ENCODE measurements at places on chromosomes 4 and X.

DNA sequence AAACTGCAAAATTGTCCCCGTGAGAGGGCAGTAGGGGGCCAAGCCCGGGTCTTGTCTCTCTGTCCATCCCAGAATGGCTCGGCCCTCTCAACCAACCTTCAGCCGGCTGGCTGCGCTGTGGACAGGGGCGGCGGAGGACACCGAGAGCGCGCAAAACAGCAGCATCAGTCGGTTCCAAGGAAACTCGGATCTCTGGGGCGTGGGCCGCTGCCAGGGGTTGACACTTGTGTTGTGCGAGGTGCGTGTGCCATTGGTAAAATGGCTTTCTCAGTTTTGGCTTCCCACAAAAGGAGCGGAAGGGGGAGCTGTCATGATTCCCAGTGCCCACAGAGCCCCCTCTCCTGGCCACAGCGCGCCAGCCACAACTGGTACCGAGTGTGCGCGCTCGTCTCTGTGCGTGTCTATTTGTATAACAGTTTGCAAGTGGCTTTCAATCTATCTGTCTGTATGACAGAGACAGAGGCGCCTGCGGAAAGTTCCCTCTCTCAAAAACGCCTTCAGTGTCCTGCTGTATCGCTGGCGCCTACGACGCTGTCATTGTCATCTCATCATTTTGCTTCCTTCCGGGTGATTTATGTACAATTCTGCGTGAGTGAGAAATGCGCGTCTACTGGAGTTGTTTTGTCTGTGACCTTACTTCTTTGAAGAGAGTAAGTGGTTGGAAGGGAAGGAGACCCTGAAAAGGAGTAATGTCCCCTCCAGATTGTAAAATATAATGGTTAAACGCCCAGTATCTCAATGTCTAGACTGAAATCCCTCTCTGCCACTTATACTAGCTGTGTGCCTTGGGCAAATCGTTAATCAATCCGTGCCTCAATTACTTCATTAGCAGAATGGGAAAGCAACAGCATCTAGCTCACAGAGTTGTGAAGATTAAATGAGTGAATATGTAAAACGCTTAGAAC, 1.8 kb downstream of the DKK2 start:
- no peak for DNase-seq

- DNase-seq, result no peak
Observed at GRCh38 chrX:112779139-112779538, 61.5 kb downstream of the AMOT start.

DNA sequence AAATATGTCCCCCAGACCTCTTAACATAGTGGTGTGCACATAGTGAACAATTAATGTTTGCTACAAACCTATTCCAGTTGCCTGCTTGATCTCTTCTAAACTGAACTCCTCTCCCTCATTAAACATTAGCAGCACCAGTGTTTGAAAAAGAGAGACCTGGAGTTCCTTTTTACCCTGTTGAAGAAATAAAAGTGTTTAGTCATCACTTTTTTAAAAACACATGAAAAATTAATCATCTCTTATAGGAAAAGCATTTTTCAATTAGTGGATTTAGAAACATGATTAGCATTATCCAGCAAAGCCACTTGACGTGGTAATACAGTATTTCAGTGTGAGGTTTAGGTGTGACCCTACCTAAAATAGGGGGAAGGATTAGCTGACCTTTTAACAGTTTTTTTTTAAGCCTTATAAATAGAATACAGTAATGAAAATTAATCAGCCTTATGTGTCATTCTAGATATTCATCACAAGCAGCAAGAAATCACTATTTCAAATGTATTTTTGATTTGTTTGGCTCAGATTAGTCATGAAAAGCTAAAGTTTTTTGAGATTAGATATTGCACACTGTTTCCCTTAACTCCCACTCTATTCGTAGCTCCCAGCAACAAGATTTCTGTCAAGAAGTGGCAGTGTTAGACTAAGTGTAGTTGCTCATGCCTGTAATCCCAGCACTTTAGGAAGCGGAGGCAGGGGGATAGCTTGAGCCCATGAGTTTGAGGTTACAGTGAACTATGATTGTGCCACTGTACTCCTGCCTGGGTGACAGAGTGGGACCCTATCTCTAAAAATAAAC, 26.2 kb downstream of the CUL4B start:
- DNase-seq, result no peak

DNA sequence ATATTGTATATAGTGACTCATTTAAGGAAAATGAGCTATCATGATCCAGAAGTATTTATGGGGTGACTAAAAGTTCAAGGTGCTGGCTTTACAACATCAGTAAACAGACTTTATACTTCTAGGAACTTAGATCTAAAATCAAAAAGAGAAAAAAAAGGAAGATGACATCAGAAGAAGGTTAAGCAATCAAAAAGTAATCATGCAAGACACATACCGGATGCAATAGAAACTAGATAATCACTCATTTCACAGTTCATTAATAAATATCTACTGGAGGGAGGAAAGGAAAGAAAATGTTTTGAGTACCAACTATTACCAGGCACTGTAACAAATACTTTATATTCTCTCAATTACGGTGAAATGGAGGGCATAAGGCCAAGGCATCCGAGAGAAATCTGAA, 276.4 kb downstream of the SPRY1 start:
- no peak for DNase-seq

DNA sequence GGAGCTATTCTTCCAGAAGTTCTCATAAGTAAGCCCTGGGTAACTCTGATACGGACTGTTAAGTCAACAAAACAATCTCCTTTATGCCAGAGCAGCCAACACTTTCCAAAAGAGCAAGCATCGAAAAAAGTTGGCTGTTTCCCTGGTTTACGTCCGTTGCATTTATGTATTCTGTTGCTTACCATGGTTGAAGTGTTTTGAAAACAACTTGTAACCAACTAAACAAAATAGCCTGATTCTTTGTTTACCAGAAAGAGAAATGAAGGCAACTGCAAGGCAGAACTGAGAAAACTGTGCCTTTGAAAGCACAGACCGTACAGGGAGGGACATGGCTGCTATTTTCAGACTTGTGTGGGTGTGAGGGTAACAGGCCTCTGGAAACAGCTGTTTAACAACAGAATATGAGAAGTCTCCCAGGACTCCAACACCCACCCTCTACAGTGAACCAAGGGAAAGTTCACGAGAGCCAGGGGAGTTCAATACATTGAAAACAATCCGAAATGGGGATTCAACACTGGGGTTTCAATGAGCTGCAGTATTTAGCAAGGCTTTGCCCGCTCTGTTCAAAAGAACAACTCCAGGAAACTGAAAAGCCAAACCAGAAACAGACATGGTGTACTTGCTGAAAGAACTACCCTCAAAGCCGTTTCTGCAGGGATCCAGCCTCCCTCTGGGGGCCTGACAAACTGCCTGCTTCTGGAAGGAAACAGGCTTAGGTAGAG, 95.8 kb upstream of the EGFL6 start:
- peak; percentile 7 for DNase-seq

- DNase-seq, result no peak
Observed at GRCh38 chrX:48090123-48090522, 18.7 kb upstream of the ZNF630 start.

- no peak for DNase-seq
Observed at GRCh38 chr4:34105311-34105710, 2139.0 kb downstream of the ARAP2 start.

DNA sequence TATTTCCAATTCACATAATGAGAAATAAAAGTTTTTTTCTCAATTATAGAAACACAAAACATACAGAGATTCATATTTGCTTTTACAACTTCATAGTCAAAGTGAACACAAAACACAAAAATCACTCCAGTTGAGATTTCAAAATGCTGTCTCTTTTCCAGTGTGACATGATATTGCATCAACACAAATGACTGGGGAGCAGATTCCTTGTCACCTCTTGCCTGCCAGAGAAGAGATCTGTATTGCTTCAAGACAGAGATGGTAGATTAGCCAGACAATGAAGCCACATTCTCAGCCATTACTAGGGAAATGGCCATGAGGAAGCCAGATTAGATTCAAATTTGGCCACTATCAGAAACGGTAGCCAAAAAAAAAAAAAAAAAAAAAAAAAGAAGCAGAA, 2313.1 kb upstream of the AGA start:
- DNase-seq, result no peak

Measured in CD4-positive, alpha-beta T cell (primary cell).